ENCODE measurements at places on chromosomes 16 and 17.

DNA sequence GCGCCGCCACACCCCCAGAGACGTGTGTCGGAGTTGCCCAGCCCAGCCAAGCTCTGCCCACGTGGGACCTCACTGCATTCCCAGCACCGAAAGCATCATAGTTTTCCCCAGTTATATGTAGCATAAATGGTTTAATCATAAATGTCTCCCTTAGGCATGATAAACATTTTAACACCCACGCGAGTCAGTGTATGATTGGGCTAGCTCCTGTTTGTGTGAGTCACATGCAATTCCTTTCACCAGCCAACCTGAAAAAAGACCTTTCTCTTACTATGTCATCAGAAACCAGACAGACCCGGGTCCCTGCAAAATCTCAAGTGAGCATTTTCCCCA lies 9.2 kb downstream of the TAF1C start:
- no peak for DNase-seq

DNA sequence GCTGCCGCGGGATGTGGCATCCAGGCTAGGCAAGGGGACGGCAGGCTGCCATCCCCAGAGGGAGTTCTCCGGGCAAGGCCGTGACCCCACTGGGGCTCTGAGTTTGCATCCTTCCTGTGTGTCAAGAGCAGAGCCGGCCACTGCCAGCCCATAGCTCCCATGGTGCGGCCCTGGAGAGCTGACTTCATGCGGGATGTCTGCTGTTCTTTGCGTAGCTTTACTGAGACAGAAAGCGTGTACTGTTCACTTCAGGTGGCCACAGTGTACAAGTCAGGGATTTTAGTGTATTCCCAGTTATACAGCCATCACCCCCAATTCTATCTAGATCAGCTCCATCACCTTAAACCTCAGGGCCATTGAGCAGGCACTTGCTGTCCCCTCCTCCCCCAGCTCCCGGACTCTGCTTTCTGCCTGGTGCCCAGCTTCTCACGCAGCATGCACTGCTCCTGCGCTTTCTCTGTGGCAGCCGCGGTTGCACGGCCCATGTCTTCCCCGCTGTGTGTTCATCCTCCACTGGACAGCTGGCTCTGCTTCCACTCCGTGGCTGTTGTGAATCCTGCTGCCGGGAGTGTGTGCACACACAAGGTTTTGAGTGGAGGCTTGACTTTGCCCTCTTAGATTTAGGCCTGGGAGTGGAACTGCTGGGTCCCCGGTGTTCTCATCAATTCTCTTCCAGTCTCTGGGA lies 71.2 kb downstream of the KLHDC4 start:
- no peak for DNase-seq

- no peak for DNase-seq
Observed at GRCh38 chr16:85586380-85587104, 26.6 kb upstream of the GSE1 start.

DNA sequence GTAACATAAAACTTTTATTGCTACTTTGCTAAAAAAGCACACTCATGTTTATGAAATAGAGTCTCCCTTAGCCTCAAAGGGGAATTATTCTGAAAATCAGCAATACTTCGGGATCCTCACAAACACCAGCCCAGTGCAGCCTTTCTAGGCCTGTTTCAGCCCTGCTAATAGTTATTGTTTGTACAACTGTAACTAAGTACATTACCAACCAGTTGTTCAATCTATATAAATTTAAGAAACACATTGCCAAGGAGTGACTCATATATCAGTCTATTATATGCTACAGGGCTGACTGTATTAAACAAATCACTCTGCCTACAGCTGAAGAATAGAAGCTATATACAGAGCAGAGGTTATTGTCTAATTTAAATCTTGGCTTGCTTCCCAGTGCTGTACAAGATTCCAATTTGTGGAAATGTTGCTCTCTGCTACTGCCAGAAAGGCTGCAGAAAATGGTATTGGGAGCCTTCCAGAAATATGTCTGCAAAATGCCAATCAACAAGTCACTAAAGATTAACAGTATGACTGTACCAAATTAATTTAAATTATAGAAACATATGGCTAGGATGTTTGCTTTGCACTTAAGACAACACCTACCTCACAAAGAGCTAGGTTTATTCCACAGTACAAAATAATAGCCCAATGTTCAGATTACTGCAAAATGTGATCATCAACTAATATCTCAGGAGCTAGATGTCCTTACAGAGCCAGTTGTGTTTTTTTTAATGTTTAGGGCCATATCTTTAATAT lies 49.7 kb downstream of the TOX3 start:
- no peak for DNase-seq

DNA sequence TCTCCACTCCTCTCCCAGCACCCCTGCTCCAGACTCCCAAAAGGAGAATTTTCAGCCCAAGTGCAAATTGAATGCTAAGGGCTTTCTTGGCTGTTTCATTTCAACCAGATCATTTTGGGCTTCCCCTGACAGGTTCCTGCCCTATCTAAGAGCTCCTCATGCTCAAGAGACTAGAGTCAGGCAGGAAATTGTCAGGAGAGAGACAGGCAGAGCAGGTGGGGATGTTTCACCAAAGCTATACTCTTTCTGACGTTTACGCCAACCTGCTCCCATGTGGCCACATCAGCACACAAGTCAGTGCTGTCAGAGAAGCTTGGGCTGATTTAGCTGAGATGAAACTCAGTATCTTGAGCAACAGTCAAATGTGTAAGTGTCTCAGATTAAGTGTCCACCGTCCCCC lies 31.4 kb downstream of the HIC1 start:
- no peak for DNase-seq

GRCh38 chr17:44972953-44973352 lies 4.8 kb upstream of the C1QL1 start:
- no peak for DNase-seq

- no peak for DNase-seq
Observed at GRCh38 chr17:38898812-38899348, 26.5 kb upstream of the LASP1NB start.

DNA sequence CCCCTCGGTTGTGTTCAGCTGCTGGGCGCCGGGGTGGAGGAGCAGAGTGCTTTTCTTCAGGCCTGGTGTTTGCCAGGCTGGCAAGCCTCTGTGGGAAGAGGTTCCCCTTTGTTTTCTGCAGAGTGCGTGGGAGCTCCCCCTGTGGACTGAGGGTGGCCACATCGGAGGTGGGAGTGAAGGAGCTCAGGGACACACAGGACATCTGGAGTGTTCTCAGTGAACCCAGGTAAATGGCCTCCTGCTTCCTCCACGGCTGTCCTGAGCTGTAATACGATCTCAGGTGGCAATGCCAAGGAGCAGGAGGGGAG lies 39.2 kb upstream of the IRF8 start:
- DNase-seq: no peak

- no peak for DNase-seq
Observed at GRCh38 chr16:54309341-54309740, 22.8 kb upstream of the IRX3 start.

GRCh38 chr17:65194670-65195334 lies 57.6 kb downstream of the RGS9 start:
- peak; percentile 25 for DNase-seq

GRCh38 chr17:75524970-75525805 lies at the start of gene LLGL2:
Gene LLGL2, plus strand, starts transcription at chr17:75525697. Its CDS starts 17,730 bp downstream, at chr17:75543427.
- DNase-seq: peak; percentile 87

GRCh38 chr16:56987692-56988091 lies 1.7 kb upstream of the NLRC5 start:
- DNase-seq: no peak

DNA sequence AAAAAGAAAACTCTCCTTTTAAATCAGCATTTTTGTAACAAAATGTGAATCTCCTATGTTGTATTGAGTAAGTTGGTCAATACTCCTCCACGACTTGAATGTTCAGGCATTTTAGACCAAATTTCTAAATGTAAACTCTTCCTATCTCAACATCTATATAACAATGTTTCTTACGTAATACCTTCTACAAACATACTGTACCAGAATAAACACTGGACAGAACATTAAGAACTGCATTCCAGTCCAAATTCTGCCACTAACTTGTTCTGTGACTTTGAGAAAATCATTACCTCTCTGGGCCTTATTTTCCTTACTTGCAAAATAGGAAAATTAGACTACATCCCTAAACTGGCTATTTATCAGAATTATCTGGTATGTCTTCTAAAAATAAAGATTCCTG lies 40.1 kb downstream of the AKAP10 start:
- DNase-seq: no peak

DNA sequence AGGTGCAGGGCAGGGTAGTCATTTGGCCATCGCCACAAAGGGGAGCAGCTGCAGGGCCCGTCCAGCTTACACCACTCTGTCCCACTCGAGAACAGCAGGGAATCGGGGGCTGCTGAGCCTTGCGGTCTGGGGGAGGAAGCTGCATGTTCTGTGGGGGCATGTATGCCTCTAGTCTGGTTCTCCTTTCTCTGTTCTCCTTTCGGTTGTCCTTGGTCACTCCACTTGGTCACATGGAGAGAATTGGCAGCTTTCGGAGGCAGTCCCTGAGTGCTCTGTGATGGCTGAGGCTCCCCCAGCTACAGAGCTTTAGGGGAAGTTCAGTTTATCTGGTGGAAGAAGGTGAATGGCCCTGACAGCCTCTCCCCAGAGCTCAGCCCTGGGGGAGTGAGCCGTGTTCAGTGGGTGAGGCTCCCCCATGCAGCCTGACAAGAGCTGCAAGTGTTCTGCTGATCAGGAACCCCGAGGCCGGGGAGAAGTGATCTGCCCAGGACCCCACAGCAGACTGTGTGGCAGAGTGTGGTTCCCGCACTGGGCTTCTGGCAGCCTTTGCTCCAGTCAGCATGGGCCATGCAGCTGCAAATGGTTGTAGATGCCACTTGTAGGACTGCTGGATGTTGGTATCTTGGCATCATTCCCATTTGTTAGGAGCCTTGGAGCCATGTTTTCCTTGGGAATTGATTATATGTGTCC lies 22.3 kb upstream of the SMPD3 start:
- no peak for DNase-seq

DNA sequence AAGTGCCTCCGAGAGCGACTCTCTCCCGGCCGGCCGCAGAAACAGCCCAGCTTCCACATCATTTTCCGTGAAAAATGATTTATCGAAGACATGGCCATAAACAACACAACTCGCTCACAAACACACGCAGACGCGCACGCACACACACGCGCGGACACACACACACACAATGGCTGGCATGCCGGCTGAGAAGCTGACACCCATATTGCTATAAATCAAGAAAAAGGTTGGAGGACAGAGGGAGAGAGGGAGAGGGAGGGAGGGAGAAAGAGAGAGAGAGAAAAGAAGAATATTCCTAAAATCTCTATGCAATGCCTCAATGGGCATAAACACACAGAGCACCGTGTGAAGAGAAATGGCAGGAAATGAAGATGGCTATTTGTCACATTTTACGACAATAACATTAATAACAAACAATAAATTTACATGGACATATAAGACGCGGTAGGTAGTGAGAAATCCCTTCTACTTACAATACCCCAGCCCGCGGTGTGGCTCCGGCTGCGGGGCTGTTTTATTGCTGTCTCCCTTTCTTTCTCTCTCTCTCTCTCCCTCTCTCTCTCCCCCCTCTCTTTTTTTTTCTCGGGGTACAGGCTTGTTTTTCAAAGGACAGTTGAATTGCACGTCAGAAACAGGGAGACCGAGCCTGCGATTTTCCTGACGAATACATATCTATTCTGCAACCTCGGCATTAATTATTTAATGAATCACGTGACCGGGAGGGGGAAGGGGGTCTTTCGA lies 9.5 kb downstream of the HOXB4 start:
- DNase-seq: no peak

- no peak for DNase-seq
Observed at GRCh38 chr17:49255125-49255524, 24.5 kb upstream of the PHOSPHO1 start.

GRCh38 chr16:26824469-26824868 lies 242.3 kb upstream of the C16orf82 start:
- no peak for DNase-seq

GRCh38 chr17:77476931-77477805 lies 336.4 kb downstream of the SEC14L1 start:
- no peak for DNase-seq

GRCh38 chr16:10752843-10753523 lies 9.3 kb downstream of the NUBP1 start:
- DNase-seq: no peak

GRCh38 chr17:66542129-66542966 lies 239.9 kb downstream of the PRKCA start:
- no peak for DNase-seq

GRCh38 chr17:34996422-34997285 lies 16.3 kb downstream of the LIG3 start:
- DNase-seq: no peak

- peak; percentile 91 for DNase-seq
Observed at GRCh38 chr17:45371414-45372324, 54.8 kb upstream of the MAP3K14 start.

GRCh38 chr17:66763056-66763455 lies 71.9 kb upstream of the CACNG5 start:
- DNase-seq: no peak

DNA sequence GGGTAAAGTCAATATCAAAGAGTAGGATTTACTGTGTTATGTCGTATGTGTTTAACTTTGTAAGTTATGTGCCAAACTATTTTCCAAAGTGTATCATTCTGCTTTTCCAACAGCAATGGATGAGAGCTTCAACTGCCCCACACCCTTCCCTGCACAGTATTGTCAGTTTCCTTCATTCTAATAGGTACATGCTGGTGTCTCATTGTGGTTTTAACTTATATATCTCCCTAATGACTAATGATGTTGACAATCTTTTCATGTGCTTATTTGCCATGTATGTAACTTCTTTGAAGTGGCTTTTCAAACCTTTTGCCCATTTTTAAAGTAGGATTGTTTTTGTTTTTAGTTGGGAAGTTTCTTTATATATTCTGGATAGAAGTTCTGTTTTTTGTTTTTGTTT lies 3.8 kb downstream of the DDX19B start:
- DNase-seq: no peak

- DNase-seq: no peak
Observed at GRCh38 chr17:20122254-20122879, 113.2 kb downstream of the SPECC1 start.

DNA sequence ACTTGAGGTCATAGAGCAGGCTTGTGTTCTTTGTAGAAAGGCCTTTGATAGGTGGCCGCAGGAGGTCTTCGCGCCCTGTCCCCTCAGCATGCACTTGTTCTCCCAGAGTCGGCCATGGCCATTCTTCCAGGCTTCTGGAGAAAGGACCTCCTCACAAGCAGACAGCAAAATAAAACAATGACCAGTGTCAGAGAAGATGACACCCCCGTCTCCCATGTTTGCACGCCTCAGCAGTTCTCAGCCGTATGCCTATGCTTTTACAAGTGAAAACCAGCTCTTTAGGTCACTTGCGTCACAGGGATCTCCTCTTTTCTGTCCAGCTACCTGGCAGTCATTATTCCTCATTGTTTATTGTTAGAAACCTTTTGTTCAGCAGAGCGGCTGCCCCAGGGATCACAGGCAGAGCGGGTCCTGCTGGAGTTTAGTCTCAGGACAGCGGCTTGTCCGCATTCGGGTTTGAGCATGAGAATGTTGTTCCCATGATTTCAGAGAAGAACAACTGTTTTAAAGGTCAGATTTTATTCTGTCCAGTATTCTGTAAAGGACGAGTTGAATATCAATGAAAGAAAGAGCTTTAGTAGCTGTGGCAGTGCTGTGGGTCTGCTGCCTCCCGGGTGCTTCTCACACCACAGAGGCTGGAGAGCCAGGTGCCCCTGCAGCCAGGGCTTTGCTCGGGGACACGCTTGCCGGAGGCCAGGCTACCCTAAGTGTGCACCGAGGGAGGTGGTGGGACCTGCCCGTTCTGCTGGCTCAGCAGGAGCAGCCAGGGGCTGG lies 123.9 kb downstream of the RPTOR start:
- no peak for DNase-seq
